ENCODE measurements at places on chromosomes 1 and 21.

DNA sequence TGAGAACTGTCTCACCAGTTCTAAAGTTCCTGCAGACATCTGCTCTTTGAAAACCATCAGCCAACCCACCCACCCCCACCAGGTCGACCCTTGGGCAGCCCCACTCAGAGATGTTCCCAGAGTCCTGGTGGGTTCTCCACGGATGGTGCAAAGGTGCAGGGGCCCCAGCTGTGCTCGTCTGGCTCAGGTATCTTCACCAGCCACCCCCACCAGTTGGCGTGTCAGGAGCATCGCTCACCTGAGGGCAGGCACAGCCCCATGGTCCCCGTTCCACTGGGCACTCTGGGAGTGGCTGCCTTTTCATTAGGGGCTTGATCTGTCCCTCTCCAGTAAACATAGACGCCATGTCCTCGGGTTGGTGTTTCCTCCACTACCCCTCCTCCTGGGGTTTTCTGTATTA is 70.5 kb downstream of the UMODL1 start:
- DNase-seq: no peak

GRCh38 chr1:13700521-13701270 is 708 bp downstream of the PRDM2 start:
- peak; percentile 47 for DNase-seq

GRCh38 chr1:167541003-167541402 is 12.6 kb downstream of the CREG1 start:
- no peak for DNase-seq

DNA sequence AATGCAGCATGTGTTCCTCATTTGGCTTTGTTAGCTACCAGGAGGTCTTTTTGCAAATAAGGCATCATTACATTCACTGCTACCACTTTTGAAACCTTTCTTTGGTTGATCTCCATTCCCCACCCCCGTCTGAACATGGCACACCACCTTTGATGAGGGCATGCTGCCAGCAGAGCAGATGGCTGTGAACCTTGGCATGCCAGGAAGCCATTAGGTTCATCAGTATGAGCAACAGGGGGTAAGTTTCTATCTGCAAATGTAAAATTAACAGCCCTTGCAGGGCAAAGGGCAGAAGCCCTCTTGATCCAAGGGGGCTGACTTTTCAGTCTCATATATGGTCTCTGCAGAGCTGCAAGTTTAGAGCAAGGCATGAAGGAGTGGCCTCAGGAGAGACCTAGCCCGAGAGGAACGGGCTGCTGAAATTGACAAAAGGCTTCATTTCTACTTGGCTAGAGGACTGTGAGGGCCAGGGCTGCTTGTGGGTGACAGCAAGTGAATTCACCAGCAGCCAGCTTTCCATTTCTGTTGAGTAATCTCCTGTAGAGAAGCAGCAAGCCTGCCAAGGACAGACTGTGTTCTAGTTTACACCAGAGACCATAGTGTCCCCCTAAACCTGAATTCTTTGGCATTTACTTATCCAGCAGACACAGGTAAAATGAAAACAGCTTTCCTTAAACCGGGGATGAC is 127.9 kb downstream of the ZNF326 start:
- no peak for DNase-seq

- no peak for DNase-seq
These were observed 26.0 kb upstream of the SLC26A9 start for GRCh38 chr1:205969229-205969628.

DNA sequence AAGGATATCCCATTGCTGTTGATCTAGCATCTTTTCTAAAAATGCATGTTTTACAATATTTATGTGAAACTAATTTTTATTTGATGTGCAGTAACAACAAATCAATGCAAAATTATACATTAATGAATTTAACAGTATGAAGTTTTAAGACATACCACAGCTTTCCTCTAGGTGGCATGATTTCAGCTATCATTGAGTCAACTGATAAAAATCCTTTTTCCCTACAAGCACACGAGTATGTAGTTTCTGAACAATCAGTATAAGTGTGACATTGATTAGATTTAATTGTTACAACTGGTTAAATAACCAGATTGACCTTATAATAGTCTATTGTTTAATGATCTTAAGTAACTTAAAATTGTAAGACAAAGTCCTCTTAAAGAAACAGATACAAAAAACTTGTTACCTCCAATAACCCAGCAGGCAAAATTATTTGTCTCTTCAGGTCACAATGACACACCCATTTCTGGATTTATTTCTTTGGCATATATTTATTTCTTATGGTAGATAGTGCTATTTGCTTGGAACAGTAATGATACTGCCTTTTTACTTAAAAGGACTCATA is 5.8 kb upstream of the TGFB2 start:
- no peak for DNase-seq

Measured in effector memory CD8-positive, alpha-beta T cell (primary cell).